ENCODE measurements at places on chromosomes 3 and 15.

DNA sequence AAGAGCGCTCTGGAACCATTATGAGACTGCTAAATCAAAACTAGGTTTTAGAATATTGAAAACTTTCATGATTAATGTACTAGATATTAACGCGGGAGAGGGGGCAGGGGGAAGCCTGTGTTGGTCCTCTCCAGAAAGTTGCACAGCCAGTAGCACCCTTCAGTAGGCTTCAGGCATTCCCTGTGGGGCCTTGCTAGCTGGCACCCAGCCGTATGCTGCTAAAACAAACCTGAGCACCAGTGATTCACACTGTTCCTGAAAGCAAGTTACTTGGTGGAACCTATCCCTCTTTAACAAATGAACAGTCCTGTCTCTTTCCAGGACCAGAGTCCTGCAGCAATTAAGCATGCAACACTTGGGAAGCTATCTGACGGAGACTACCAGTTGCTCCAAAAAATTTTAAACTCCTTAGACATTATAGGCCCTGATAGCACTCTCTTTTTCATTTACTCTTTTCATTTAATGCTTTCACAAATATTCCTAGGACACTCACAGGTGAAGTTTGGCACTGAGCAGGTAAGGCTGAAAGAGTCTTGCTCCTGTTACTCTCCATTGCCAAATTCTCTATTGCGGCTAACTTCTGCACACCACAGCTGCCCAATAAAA, 1.2 kb upstream of the ATRIP start:
- no peak for DNase-seq

- DNase-seq = no peak
Observed at GRCh38 chr3:39362192-39362591, 21.0 kb upstream of the SLC25A38 start.

DNA sequence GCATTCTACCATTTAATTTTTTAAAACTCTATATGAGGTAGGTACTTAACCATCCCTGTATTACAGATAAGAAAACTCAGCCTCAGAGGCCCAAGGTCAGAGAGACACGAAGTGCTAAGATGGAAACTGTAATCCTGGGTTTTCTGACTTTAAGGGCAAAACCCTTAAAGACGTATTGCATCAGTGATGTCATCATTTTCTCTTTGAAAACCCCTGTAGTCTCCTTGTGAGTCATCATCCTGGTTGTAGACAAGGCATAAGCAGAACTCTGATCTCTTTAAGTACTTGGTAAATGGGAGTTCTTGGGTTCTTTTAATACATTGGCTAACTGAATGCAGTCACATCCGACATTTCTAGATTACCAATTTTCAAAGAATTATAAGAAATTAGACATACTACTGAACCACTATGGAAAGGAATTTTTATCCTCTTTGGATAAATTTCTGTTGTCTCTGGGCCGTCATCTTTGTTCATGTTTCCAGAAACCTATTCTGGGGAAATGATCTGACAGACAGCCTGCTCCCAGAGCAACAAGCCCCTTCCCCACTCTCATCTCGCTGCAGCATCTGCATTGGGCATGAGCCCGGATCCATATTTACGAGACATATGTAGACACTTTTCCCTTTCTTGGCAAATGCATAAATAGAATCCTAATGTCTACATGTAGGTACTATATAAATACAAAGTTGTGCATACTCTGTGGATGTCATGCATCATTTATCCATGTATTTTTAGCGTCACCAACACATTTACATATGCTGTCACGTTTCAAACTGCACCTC, 48.7 kb upstream of the MDFIC2 start:
- DNase-seq = no peak

- no peak for DNase-seq
Observed at GRCh38 chr3:107796791-107797190, 274.0 kb downstream of the BBX start.

GRCh38 chr3:182617500-182617899, 175.8 kb upstream of the ATP11B start:
- no peak for DNase-seq

DNA sequence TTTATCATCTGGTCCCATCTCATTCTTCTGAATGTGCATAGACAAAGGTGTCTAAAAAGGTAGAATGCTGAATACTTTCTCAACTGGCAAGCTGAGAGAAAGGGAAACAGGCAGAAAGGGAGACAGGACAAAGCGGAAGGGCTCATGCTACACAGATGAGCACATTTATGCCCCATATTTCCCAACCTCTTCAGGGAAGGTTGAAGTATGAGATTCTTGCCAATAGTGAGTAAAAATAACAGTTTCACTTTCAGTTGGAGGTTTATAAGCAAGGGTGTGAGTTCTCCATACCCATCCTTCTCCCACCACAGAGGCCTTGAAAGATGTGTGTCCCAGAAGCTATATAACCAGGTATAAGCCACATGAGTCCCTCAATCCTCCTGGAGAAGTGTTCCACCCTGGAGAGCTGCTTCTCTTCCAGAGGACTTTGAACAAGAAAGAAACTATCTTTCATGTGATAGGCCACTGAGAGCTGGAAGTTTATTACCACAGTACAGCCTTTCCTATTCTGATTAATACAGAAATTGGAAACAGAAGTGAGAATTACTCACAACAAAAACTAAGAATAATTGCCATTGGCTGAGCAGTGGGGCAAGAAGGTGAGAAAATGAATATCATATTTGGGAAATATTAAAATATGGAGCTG, 709.4 kb upstream of the NR2F2 start:
- DNase-seq = no peak

- DNase-seq = no peak
Observed at GRCh38 chr3:182755712-182756111, 37.6 kb upstream of the ATP11B start.

GRCh38 chr15:73139744-73140553, 87.7 kb downstream of the NEO1 start:
- DNase-seq = no peak

- no peak for DNase-seq
Observed at GRCh38 chr3:150252462-150252861, 155.6 kb upstream of the TSC22D2 start.

DNA sequence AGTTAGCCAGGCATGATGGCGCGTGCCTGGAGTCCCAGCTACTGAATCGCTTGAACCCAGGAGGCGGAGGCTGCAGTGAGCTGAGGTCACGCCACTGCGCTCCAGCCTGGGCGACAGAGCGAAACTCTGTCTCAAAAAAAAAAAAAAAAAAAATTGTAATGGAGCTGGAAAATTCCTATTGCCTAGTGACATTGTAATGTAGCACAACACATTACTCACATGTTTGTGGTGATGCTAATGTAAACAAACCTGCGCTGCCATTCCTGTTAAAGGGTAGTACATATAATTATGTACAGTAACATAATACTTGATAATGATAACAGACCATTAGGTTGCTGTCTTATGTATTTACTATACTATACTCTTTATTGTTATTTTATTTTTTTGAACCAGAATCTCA, 39.1 kb downstream of the KNL1 start:
- no peak for DNase-seq

- no peak for DNase-seq
Observed at GRCh38 chr3:187769771-187770170, 24.5 kb upstream of the BCL6 start.

- no peak for DNase-seq
Observed at GRCh38 chr3:195715134-195715533, 5.6 kb upstream of the MUC20 start.

DNA sequence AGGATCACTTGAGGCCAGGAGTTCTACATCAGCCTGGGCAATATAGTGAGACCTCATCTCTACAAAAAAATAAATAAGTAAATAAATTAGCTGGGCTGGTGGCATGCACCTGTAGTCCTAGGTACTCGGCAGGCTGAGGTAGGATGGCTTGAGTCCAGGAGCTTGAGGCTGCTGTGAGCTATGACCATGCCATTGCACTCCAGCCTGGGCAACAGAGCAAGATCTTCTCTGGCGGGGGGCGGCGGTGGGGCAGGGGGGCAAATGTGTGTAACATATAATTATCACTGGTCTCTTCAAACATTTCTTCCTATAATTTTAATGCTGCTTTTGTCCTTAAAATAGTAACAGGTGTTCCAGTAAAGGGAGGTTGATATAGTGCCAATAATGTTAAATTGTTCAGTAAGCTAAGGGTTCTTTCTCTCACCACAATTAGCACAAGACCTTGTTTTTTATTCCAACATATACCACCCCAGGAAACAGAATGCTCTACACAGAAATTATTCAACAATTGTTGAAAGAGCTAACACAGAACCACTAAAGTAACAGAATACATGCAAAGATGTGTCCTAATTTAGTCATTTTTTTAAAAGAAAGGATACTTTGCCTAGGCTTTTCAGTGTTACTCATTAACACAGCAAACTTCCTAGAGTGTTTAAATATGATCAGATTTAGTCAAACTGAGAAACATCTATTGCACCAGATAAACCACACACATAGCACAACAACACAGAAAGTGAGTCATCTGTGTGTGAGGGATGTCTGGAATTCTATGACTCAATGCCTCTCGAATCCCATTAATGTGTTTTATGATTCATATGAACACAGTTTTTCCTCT, 29.1 kb downstream of the ANKRD28 start:
- no peak for DNase-seq

GRCh38 chr15:70504299-70504951, 258.9 kb downstream of the UACA start:
- peak; percentile 45 for DNase-seq

DNA sequence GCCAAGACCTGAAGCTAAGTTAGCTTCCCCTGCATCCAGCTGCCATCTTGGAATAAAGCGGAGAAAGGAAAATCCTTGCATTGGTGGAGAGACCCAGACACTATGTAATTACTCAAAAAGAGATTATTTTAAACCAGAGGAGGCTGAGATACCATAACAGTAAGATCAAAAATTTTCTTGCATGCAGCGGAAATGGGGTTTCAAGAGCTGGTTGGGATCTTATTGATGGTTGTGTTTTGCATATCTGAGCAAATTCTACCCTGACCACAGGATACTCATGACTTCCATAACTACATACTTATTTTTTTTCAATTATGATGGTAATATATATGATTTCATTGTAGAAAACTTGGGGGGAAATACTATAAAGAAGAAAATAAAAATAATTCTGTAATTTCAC, 17.5 kb downstream of the TMEM158 start:
- DNase-seq = no peak

DNA sequence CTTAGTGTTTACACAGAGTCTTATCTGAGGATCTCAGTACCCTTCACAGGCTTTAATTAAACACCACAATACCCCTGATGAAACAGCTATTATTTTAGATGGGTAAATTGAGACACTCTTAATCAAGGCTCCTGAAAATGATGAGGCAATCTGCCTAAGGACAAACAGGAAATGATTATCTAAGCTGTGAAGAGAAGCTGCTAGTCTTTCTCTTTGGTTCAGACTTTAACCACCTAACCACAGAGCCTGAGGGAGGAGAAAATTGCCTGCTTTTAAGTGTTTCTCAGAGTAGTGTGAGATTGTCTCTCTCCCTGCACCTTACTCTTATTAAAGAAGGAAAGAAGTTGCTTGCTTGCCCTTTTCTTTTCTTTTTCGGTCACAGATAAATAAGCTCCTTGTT, 364.3 kb upstream of the ADAMTS9 start:
- DNase-seq = no peak

DNA sequence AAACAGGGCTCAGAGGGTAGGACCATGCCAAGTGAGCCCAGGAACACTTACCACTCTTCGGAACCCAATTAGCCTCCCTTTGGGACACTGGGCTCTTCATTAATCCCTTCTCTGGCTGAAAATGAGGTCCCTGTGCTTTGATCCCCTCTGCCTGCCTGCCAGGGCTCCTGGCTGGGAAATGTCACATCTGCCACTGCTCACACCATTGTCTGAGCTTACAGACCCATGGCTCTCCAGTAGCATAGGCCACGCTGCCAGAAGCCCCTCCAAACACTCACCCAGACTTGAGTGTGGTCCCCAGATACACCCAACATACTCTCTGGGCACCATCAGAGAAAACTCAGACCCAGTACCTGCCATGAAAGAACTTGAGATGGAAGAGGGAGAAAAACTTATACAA, 287.3 kb downstream of the XXYLT1 start:
- no peak for DNase-seq

DNA sequence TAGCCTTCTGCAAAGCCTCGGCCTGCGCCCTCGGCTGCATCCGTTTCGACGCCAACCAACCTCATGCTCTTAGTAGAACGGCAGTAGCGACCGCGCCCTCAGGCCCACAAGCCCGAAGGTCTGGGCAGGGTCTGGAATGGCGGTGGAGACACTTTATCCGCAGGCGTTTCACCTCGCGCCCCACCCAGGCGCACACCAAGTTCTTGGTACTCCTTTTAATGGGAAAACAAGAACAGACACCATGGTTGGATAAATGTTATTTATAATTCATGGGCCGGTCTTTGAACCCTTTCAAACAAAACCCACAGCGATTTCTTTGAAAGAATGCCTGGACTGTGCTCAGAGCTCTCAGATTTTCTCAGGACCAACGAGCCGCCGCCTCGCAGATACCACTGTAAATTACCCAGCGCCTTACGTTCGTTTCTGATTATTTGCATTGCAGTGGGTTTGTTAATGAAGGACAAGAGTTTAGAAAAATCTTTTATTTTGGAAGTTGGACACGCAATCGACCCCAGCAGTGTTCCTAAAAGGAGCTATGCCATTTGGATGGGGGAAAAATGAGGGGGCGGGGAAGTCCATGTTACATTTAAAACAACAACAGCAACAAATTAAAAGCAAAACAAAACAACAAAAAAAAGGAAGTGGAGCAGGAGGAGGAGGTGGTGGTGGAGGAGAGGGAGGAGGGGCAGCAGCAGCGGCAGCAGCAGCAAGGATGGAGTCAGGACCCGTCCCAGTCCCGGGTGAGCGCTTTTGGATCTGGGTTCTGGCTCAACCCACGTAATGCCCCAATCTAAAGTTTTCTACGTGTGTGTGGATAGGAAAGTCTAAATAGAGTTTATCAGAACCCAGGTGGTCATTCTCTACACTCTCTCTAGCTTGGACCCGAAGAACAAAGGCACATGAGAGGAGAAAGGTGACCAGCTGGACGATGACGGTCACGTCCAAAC, 993 bp upstream of the ISL2 start:
- no peak for DNase-seq

DNA sequence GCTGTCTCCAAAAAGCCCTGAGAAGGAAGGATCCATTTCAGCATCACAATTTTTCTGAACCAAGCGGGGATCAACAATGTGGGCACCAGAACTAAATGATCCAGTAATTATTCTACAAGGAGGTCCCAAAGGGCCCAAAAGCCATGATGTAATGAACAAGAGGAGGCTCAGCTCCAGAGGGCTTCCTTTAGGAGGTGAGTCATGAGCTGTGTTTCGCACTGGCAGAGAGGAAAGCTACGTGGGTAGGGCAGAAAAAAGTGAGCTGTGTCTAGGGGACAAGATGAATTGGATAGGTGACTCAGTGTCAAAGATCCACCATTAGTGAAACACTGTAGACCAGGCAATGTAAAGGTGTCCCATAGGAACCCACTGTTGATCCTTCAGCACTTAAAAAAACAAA, 113.4 kb downstream of the RORA start:
- no peak for DNase-seq

DNA sequence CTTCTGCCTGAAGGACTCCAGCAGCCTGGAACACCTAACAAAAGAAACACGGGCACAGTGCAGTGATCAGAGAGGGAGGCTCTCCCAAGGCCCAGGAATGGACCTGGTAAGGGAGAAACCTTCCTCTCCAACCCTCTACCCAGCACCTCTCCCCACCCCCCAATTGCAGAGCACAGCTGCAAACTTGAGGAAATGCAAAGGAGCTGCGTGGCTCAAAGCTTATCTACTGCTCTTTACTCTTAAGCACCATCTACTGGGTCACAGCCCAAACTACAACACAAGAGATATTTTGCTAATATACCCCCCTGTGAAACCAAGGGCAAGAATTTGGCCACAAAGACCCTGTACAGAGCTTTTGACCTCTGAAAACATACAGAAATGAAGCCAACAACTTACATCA, 328.3 kb downstream of the OXSM start:
- no peak for DNase-seq

Data from omental fat pad (tissue), 4 donors.